ENCODE measurements at places on chromosomes 6 and 20.

- DNase-seq: no peak
Observed at GRCh38 chr6:41508479-41508878, 37.7 kb upstream of the FOXP4 start.

DNA sequence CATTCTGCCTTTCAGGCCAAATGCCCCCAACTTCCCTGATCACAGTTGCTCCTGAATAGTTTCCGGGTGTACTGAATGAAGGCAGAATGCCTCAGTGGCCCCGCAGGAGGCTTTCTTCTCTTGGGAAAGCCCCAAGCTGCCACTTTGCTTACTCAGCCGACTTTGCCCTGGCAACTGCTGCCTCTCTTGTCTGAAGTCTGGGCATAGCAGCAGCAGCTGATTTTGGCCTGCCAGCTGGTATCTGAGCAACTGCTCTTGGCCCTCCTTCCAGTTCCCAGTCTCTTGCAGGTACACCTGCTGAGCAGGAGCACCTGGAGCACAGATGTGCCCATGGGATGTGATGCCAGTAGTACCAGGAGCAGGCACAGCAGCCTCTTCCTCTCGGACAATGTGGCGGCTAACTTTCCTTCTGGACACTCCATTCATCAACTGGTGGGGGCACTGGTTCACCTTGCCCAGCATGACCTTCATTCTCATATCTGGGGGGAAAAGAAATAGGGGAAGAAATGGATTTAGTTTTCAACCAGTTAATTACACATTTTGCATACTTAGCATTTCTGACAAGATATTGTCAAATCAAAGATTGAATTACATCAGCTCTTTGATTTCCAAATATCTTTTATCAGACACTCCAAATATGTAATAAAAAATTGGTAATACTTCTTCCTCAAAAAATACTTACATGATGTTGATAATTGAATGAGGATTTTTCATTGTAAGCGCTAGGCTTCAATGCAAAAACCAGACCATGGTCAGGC is 468.2 kb downstream of the PKHD1 start:
- DNase-seq: no peak

GRCh38 chr6:48553467-48554189 is 442.6 kb upstream of the PTCHD4 start:
- DNase-seq: no peak

- no peak for DNase-seq
Observed at GRCh38 chr6:35206346-35206745, 7.4 kb upstream of the SCUBE3 start.

GRCh38 chr20:3785240-3786125 is 1.1 kb downstream of the CENPB start:
- DNase-seq: no peak

DNA sequence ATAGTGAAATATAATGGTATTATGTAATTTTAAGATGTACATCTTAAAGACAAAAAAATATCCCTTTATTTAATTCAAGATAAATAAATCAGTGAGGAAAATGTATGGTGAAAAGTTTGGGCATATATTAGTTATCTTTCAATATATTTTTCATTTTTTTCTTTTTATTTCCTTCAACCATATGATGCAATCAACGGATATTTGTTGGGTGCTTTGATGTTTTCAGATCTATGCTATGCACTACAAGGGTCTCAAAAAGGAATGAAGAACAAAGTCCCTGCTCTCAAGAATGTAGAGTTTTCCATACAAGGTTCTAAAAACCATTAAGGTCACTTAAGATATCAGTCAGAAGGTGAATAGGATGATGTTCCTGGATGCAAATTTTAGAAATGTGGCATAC is 258.0 kb downstream of the KHDC1L start:
- no peak for DNase-seq

DNA sequence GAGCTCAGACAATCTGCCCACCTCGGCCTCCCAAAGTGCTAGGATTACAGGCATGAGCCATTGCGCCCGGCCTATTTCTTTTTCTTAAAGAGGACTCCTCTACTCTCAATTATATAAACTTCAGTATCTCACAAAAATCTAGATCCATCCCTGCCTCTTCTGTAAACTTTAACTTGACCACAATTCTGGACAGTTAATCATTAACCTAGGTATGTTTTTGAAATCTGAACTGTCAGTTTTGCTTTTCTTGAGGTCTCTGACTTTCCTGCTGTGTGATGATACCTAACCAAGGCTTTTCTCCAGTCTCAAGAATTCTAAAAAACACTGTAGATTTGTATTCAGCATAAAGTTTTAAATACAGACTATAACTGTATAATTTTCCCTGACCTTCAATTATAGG is 388.2 kb upstream of the SYNCRIP start:
- no peak for DNase-seq

- DNase-seq: no peak
Observed at GRCh38 chr6:150420428-150420827, 51.6 kb downstream of the IYD start.

GRCh38 chr6:56168596-56168995 is 78.8 kb downstream of the COL21A1 start:
- DNase-seq: no peak

GRCh38 chr6:151290877-151291721 is 51.3 kb downstream of the AKAP12 start:
- DNase-seq: peak; percentile 41

DNA sequence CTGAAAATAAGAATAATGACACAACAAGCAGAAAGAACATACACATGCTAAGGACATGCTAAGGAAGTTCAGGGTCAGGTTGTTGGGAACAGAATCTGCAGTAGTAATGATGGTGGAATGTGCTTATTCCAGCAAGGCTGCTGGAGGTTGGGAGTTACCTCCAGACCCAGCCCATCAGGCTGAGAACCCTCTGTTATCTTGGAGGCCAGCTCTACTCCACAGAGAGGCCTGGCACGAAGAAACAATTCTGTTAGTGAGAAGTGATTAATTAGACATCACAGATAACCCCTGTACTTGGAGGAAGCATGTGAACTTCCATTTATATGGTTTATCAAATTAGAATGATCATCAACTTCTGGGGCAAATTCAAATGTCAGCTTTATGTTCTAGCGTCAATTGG is 22.1 kb upstream of the ARHGAP18 start:
- DNase-seq: no peak

DNA sequence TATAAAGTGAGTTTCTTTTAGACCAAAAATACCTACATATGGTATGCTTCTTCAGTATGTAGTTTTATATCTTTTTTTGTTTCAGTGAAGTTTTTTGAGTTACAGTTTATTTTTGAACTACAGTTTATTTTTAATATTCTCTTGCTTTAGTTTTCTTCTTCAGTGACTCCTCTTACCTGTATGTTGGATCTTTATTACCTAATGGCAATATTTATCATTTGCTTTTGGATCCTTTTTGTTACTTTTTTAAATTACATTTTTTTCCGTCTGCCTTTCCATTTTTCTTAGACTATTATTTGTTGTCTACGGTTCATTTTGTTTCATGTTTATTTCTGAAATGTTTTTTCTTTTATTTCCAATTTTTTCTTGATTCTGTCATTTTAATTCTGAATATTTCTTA is 71.9 kb downstream of the SMAP1 start:
- no peak for DNase-seq

DNA sequence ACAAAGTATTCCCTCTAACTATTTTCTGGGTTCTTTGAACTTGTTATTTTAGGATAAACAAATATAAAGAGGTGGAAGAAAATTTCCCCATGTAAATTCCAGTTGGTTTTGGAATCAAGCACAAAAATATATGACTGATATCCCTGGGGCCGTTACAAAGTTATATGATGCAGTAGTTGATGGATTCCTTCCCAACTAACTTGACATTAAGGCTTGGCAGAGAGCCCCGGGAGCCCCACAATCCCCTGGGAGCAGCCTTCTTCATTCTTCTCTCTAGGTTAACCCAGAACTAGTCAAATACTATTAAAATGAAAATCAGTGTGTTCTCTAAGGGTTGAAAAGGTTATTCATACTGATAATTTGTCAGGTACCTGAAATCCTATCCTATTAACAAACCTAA is 508.9 kb upstream of the SOX4 start:
- DNase-seq: no peak

GRCh38 chr20:49594931-49595315 is 27.0 kb upstream of the PTGIS start:
- DNase-seq: no peak

DNA sequence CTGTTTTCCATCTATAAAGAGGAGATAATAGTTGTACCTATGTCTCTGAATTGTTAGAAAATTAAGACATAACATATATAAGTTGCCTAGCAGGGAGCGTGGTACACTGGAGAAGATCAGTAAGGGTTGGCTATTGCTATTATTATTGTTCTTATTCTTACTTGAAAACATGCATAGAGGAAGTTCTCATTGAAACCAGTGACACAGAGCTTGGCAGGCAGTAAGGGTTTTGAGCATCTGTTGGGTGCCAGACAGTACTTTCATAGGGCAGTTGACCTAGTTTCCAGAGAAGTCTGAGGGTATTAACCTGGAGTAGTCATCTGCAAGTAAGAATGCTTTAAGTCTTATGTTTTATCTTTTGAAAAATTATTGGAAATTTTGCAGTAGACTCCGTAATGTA is 13.3 kb upstream of the SGK1 start:
- DNase-seq: no peak

DNA sequence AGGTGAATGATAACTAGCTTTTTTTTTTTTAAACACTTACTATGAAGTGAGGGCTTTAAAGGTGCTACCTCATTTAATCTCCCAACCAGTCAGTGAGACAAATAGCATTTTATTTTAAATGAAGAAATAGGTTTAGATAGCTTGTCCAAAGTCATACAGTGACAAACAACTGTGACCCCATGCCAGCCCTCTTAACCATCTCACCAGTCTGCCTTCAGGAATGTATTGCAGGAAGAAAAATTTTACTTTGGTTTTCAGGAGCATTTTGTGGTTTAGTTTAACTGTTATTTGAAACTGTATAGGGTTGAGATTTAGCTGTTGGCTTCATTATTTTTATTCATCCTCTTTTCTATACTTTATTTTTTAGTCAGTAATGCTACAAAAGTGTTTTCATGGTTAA is 18.6 kb downstream of the DSE start:
- no peak for DNase-seq

- DNase-seq: no peak
Observed at GRCh38 chr20:5195655-5196054, 68.8 kb downstream of the CDS2 start.

DNA sequence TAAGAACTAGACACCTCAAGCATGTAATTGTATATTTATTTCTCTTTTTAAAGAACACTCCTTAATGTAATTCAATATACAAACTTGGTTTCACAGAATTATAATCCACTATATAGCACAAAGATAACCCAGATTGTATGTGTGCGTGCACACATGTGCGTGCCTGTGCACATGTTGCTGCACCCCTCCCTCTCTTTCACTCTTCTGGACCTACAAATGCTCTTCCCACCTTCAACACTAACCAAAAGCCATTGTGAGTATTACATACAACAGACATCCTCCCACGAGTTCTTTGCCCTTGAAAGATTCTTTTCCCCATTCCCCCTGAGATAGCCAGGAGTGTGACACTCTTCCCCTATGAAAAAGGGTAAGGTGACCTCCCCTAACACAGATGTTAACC is 193.5 kb downstream of the HIVEP2 start:
- DNase-seq: no peak

DNA sequence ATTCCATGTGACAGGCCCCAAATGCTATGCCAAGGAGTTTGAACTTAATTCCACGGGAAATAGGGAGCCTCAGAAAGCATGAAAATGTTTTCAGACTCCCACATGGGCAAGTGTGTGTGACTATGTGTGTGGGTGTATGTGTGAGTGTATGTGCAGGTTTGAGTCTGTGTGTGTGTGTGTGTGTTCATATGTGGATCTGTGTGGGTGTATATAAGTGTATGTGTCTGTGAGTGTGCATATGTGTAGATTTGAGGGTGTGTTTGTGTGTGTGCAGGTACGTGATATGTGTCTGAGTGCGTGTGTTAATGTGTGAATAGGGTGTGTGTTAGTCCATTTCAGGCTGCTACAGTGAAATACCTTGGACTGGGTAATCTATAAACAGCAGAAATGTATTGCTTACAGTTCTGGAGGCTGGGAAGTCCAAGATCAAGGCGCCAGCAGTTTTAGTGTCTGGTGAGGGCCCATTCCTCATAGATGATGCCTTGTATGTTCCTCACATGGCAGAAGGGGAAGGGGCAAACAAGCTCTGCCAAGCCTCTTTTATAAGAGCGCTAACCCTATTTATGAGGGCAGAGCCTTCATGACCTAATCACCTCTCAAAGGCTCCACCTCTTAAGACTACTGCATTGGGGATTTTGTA is 181.1 kb upstream of the TAB2 start:
- no peak for DNase-seq

DNA sequence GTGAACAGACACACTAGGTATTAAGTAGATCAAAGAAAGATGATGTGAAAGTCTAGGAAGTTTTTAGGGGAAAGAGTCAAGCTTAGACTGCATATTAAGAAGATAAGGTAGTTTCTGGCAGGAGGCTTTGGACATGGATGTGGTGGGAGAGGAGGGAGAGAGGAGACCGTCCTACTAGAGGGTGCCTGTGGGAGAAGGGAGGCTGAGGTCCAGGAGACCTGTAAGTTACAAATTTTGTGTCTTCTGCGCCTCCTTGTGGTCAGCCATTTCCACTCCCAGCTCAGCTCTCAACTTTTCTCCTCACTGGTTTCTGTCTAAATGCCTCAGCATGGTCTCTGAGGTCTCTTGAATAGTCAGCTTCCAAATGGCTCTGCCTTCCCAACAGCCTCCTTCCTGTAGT is 193.5 kb downstream of the UNC5CL start:
- peak; percentile 66 for DNase-seq

DNA sequence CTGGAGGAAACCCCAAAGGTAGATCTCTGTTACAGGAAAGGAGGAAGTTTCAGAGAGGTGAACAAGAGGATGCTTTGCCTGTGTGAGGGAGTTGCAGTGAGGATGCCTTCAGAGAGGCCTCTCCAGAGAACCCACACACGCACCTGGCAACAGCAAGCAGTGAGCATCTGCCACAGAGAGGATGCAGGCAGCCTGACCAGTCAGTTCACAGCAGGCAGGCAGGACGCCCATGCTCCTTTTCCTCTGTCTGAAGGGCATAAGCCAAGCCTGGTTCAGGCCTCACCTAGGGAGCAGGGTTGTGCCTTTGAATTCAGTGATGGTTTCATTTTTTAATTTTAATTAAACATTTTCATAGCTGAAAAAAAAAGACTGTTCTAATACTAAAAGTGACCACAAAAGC is 346.0 kb upstream of the MARCKS start:
- DNase-seq: peak; percentile 23

DNA sequence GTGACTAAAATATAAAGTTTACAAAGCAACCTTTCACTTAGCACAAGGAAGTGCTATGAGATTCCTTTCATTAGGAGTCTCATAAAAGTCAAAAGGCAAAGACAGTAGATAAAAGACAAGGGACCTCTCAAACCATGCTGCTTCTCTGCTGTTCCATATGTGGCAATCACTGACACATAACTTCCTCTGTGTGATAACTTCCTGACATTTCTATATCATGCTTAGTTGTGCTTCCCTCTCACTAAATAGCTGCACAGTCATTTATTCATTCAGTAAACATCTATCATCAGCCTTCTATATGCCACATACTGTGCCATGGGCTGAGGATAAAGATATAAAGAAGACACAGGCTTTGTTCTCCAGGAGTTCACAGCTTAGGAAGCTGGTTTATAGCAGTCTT is 214.8 kb upstream of the GRIK2 start:
- no peak for DNase-seq

All from glutamatergic neuron (in vitro differentiated cells).